Cardiac septum (tissue), 1 donor: ENCODE measurements at places on chromosomes 12 and 14. TPM values are rescaled to one million over a fixed set of nuclear protein-coding genes. Genes with fewer than 3 reads are reported as not detected.

RERG gene
- 3.1 TPM for total RNA-seq

MTA1 gene
- 140 TPM for total RNA-seq

CELA1 gene
- not detected for total RNA-seq

GRCh38 chr12:3557116-3557697 is 66.2 kb downstream of the PRMT8 start:
- DNase-seq: no peak

DNA sequence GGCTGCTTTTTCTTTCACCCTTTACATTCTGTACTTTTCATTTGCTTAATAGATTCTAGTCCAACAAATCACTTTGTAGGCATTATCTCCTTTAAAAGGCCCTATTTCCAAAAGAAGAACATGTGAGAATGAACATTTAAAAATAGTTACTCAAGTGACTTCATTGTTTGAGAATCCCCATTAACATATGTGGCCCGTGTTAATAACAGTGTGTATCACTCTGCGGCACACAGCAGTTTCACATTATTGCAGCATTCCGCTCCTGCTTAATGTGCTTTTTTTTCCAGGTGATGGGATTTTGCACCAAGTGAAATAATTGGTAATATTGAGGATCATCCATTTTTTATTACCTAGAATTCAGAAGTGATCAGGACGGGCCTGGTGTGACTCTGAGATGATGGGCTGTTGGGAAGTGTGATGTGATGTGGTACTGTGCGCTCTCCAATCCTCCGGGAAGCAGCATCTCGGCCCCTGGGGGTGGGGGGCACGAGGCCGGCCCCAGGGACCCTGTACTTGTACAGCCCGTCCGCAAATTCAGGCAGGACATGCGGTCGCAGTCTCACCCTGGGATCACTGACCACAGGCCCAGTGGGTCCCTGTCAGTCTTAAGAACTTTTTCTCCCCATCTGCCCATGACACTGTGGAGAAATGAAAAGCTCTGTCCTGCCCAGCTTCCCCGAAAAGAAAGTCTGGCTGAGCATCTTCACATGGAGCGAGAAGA is 32.9 kb downstream of the SLC15A4 start:
- no peak for DNase-seq

DNA sequence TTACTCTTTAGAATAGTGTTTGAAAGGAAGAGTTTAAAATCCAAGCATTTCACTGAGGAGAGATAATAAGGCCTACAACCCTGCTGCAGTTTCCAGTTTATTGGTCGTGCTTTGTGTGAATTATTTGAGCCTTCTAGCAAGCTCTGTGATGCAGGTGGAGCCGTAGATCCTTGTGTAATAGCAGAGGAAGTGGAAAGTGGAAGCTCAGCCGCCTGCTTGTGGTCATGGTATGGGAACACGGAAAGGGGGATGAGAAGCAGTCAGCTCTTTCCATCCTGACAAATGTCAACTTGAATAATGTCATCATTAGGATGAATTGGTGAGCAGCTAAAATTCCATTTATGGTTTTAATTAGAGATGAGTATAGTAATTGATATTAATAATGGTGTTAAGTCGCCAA is 29.1 kb downstream of the SYNE2 start:
- no peak for DNase-seq

GRCh38 chr12:62728741-62729140 is 206.2 kb downstream of the PPM1H start:
- no peak for DNase-seq

- DNase-seq: no peak
Observed at GRCh38 chr12:71415336-71416231, 24.0 kb upstream of the LGR5 start.

GRCh38 chr14:70098250-70098809 is 90.4 kb downstream of the SLC8A3 start:
- DNase-seq: no peak

GRCh38 chr12:8860165-8860961 is 37.9 kb downstream of the A2ML1 start:
- DNase-seq: no peak

- DNase-seq: no peak
Observed at GRCh38 chr12:16685107-16685506, 79.1 kb upstream of the LMO3 start.

DNA sequence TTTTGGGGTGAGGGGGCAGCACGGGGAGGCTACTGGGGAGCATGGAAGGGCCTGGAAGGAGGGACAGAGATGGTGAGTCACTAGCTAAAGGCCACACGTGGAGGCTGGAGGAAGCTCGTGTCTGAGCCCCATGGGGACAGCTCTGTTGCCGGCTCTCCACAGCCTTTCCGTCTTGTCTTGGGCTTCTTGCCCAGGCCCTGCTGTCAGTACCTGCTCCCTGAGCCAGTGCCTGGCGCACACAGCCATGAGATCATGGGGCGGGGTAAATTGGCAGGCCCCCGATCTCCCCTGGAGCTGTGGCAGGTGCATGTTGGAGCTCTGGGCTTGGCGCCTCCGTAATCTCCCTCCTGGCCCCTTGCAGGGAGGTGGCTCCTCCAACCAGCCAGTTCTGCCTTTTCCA is 16.1 kb upstream of the KRT80 start:
- DNase-seq: peak; percentile 78

DNA sequence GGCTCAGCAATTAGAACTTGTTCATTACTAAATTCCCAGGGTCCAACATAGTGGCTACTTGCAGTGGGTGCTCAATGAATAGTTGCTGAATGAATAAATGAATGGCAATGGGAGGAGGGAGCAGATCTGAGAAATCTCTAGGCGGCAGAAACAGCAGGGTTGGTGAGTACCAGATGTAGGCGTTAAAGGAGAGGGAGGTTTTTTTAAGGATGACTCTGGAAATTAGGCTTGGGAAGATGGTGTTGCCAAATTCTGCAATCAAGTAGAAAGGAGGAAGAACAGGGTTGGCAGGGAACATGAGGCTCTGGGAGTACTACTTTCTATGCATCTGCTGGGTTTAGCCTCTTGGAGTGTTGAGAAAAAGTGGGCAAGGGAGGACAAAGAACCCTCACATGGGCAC is 207.1 kb downstream of the APAF1 start:
- no peak for DNase-seq
